ENCODE measurements at places on chromosomes 13 and 19. TPM values are rescaled to one million over a fixed set of nuclear protein-coding genes. Genes with fewer than 3 reads are reported as not detected.

DNA sequence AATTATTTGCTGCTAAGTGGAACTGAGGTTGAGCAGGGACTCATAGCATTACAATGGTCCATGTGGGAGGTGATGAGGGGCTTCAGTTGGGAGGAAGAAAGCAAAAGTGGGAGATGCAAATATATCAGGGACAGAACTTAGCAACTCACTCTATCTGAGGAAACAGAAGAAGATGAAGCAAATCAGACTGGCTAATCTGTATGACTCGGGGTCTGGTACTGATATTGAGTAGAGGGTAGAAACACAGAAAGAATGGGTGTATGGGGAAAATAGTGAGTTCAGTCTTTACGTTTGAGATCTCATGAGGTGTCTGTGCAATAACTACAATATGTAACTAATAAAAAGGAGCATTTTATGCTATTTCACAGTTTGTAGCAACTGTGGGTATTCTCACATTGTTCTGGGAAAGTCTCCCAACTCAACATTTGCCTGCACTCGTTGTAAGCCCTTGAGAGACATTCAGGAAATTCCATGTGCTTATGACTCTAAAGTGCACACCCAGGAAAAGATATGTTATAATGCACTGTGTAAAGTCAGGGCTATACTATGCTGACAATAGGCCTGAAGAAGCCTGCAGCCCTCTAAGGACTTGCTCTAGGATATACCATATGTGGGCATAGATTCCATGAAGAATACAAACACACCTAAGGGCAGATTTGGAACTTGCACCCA is 183.5 kb downstream of the SPRY2 start:
- H3K4me1 ChIP-seq, result no peaks in the 10 kb centered on the region
- DNase-seq, result peak; percentile 38
- no peaks in the 10 kb centered on the region for H3K27me3 ChIP-seq
- no peak overlapping the region for H3K4me3 ChIP-seq
- H3K27ac ChIP-seq, result no peak overlapping the region
- no peaks in the 10 kb centered on the region for H3K36me3 ChIP-seq

Gene ZNF726
- total RNA-seq, result 0.51 TPM

DNA sequence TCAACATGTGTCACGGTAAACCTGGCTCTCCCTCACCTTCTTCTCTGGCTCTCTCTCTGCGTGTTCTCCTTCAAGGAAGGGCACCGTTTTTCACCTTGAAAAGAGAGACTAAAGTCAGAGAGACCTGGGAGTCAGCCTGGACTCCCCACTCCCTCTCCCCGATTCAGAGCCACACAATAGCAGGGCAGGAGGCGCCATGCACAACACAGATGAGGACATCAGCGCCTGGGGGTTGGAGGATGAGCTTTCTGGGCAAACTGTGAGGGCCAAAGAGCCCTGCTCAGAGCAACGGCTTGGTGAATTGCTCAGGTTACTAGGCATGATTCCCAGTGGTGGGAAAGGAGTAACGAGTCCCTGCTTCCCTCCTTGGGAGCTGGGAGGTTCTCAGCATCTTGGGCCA is 32.3 kb downstream of the HSPH1 start:
- H3K27ac ChIP-seq, result no peak overlapping the region
- H3K4me1 ChIP-seq, result no peaks in the 10 kb centered on the region
- H3K27me3 ChIP-seq, result peaks cover 17% of the 10 kb centered on the region

Gene TEX101
- not detected for total RNA-seq

- no peak overlapping the region for H3K27ac ChIP-seq
- peaks cover 3% of the 10 kb centered on the region for H3K4me1 ChIP-seq
- no peaks in the 10 kb centered on the region for H3K27me3 ChIP-seq
- H3K36me3 ChIP-seq, result peaks cover 1% of the 10 kb centered on the region
- DNase-seq, result no peak
Observed at GRCh38 chr13:26621731-26622401, 64.4 kb downstream of the WASF3 start.

DNA sequence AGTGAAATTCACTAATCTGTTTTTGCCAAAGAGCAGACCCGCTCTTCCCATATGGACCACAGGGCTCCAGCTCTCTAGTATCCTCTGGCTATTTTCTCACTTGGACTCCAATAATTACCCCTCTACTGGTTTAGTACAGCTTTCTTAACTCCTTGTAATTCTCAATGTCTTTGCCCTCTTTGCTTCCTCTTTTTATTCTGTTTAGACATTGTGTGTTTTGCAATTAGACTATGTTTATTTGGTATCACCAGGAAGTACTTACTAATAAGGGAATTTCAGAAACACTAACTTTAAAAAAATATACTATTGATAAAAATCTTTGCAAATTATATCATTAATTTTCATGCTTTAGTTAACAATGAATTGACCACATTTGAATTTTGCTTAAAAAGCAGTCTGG is 111.6 kb upstream of the OBI1 start:
- no peaks in the 10 kb centered on the region for H3K36me3 ChIP-seq
- no peaks in the 10 kb centered on the region for H3K27me3 ChIP-seq
- H3K4me3 ChIP-seq, result no peak overlapping the region
- H3K4me1 ChIP-seq, result no peaks in the 10 kb centered on the region
- DNase-seq, result no peak

- H3K27me3 ChIP-seq, result no peaks in the 10 kb centered on the region
- no peak for DNase-seq
- H3K4me3 ChIP-seq, result peak overlapping the region; percentile 90
- H3K4me1 ChIP-seq, result peaks cover 17% of the 10 kb centered on the region
Observed at GRCh38 chr19:13152356-13152973, 2.3 kb downstream of the IER2 start.

GRCh38 chr19:14150041-14150769 is 13.8 kb upstream of the ASF1B start:
- peaks cover 8% of the 10 kb centered on the region for H3K4me1 ChIP-seq
- H3K27ac ChIP-seq, result no peak overlapping the region
- no peak for DNase-seq
- H3K36me3 ChIP-seq, result no peaks in the 10 kb centered on the region
- peak overlapping the region; percentile 42 for H3K4me3 ChIP-seq

- H3K27me3 ChIP-seq, result peaks cover 11% of the 10 kb centered on the region
- no peaks in the 10 kb centered on the region for H3K36me3 ChIP-seq
- H3K4me3 ChIP-seq, result peak overlapping the region; percentile 19
- no peak overlapping the region for H3K27ac ChIP-seq
Observed at GRCh38 chr13:27006519-27007161, 165.0 kb downstream of the USP12 start.

- H3K36me3 ChIP-seq, result no peaks in the 10 kb centered on the region
- H3K27me3 ChIP-seq, result no peaks in the 10 kb centered on the region
- no peak for DNase-seq
- H3K27ac ChIP-seq, result no peak overlapping the region
Observed at GRCh38 chr19:21587117-21587461, 81.7 kb downstream of the ZNF429 start.

Gene HTR2A
- total RNA-seq, result 0.33 TPM

DNA sequence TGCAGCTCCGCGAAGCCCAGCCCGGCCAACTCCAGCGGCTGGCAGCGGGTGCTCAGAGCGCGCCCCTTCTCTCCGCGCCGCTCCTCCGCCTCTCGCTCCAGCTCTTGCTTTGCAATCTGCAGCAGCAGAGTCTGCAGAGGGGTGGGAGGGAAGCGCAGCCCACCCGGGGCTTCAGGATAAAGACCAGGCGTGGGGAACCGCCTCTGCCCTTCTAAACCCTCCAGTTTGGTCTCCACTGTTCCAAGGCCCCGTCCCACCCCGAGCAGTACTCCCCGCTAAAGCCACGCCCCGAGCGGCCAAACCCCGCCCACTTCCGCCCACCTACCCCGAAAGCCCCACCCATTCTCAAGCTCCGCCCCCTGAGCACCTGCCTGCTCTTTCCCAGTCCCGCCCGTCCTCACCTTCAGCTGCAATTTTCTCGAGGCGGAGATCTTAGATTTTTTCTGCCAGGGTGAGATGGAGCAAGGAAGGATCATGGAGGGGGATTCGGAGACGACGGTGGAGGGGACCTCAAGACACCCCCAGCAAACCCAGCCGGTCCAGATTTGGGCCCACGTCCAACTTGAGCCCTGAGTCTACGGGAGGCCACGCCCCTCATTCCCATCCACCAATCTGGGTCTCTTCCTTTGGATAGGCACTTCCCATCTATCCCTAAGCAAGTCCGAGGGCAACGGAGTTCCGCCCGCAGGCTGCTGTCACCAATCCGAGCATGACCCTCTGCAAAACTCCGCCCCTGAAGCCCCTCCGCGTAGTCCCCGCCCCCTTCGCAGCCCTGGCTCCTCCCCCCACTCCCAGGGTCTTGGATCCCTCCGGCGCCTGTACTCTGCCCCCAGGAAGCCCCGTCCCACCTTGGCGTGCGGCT is 1.1 kb downstream of the TNNI3 start:
- peak; percentile 25 for DNase-seq
- peaks cover 6% of the 10 kb centered on the region for H3K27me3 ChIP-seq
- H3K4me1 ChIP-seq, result peaks cover 6% of the 10 kb centered on the region

- peak; percentile 95 for DNase-seq
- H3K4me3 ChIP-seq, result peak within 1 kb of the TSS; percentile 96
- H3K36me3 ChIP-seq, result no peaks in the 10 kb centered on the region
- peak within 1 kb of the TSS; percentile 78 for H3K27ac ChIP-seq
Observed at GRCh38 chr13:52011632-52012511, at the start of gene ALG11. Gene ALG11 (plus strand): TSS chr13:52012398. CDS start chr13:52012419, 21 bp downstream.

- no peaks in the 10 kb centered on the region for H3K36me3 ChIP-seq
- no peaks in the 10 kb centered on the region for H3K4me1 ChIP-seq
- H3K27ac ChIP-seq, result no peak overlapping the region
- no peak overlapping the region for H3K4me3 ChIP-seq
- no peaks in the 10 kb centered on the region for H3K27me3 ChIP-seq
Observed at GRCh38 chr13:108877300-108877699, 247.9 kb downstream of the MYO16 start.

Gene CASP14
- not detected for total RNA-seq

DNA sequence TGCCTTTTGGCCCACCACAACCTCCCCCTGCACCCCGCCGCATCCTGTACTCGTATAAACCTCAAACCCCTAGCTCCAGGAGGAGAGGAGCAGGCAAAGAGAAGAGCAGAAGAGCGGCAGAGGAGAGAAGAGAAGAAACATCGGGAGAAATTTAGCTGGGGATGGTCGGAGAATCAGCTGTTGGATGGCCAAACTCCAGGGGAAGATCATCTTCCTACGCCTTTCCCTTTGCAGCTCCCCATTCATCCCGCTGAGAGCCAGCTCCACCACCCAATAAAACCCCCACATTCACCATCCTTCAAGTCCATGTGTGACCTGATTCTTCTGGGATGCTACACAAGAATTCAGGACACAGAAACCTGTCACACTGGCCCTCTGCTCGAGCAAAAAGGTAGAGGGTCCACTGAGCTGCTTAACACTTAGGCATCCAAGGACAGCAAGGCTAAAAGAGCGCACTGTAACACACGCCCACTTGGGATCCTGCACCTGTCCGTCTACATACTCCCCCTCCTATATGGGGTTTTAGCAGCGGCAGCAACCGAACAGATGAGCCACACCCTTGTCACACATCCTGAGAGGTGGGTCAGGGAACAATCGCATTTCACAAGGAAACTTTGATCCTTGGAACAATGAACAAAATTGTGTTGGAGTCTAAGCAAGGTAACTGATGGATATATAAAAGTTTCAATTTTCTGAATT is 51.6 kb upstream of the MIR17HG start:
- DNase-seq, result no peak
- no peak overlapping the region for H3K4me3 ChIP-seq
- no peaks in the 10 kb centered on the region for H3K4me1 ChIP-seq
- no peak overlapping the region for H3K27ac ChIP-seq
- H3K36me3 ChIP-seq, result no peaks in the 10 kb centered on the region
- no peaks in the 10 kb centered on the region for H3K27me3 ChIP-seq

Gene PBX4
- 1.5 TPM for total RNA-seq

DNA sequence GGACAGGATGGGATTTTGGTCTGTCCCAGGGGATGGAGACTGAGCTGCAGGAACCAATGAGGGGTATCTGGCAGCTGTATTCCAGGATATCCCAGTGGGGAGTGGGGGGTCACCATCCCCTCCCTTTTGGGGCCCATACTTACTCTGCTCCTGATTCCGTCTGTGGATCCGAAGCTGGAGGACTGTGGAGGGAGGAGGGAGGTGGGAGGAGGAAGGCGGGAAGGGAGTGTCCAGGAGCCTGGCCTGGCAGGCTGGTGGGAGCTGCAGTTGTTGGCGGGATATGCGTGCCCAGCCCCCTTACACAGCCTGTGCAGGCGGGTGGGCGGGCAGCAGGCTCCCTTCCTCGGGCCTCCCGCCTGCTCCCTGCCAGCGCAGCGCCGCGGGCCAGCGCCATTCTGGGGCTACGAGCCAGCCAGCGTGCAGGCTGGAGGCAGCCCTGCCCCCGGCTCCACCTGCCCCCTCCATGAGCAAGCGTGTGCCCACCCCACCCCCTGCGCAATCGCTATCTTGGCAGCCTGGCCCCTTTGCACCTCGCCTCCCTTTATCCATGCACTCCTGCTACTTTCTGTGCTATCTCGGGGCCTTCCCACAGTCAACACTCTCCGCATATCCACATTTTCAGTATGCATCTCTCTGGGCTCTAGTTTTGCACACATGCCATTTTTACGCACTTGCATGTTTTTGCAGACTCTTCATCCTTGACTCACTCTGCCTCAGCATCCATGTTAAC is 2.8 kb downstream of the MAMSTR start:
- H3K4me1 ChIP-seq, result peaks cover 11% of the 10 kb centered on the region
- H3K4me3 ChIP-seq, result peak overlapping the region; percentile 55
- no peak overlapping the region for H3K27ac ChIP-seq
- no peaks in the 10 kb centered on the region for H3K27me3 ChIP-seq
- no peaks in the 10 kb centered on the region for H3K36me3 ChIP-seq

Gene KCNN1
- total RNA-seq, result under 0.01 TPM

GRCh38 chr13:94494026-94494425 is 14.5 kb upstream of the DCT start:
- DNase-seq, result no peak
- H3K27me3 ChIP-seq, result no peaks in the 10 kb centered on the region
- no peaks in the 10 kb centered on the region for H3K36me3 ChIP-seq
- H3K4me1 ChIP-seq, result no peaks in the 10 kb centered on the region

DNA sequence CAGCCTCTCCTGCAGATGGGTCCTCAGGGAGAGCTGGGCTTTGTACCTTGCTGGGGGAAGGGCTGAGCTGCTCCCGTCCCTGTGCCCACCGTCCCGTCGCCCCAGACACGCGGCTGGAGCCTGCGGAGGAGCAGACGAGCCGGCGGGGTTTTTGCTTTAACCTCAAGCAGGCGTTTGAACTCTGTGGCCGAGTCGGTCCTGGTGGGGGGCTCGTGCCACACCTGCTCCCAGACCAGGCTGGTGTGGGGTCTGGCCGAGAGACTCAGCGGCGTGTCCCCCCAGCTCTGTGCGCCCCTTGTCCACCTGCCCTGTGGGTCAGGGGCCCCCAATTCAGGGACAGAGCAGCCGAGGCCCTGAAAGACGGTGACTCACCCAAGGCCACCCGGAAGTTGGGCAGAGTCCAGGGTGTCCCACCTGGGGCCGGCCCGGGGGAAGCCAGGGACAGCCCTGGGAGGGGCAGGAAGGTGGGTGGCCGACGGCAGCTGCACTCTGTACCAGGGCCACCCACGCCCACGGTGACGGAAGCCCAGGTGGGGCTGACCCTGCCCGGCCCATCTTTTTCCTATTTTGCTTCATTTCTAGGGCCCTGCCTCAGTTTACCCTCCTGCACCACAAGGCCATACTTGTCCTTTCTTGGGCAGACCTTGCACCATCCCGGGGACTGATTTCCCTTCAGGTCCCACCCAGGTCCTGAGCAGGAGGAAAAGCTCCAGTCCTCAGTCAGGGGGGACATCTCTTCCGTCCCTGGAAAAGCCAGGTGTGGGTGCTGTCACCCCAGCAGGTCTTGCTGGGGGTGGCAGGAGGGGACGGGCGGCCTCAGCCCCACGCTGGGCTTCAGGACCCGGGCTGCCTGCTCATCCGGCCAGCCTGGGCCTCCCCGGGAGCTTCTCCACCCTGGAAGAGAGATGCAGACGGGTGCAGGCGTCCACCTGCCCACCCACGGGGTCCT is 5.3 kb downstream of the EFNA2 start:
- H3K27me3 ChIP-seq, result peaks cover 16% of the 10 kb centered on the region
- H3K4me1 ChIP-seq, result no peaks in the 10 kb centered on the region
- no peak for DNase-seq
- no peaks in the 10 kb centered on the region for H3K36me3 ChIP-seq
- no peak overlapping the region for H3K27ac ChIP-seq

Gene C19orf85
- total RNA-seq, result not detected

All from fibroblast of lung (primary cell).